Heart right ventricle (tissue), 16 donors: ENCODE measurements at places on chromosomes 7 and 10. TPM values are rescaled to one million over a fixed set of nuclear protein-coding genes. Genes with fewer than 3 reads are reported as not detected.

AZGP1 gene
- polyA plus RNA-seq: 148 TPM

CDK5 gene
- polyA plus RNA-seq: 7.7 TPM

- no peak for DNase-seq
Observed at GRCh38 chr10:80580638-80581468, 43.2 kb downstream of the SH2D4B start.

VAX1 gene
- polyA plus RNA-seq: not detected

AIFM2 gene
- 20.6 TPM for polyA plus RNA-seq

- no peak for DNase-seq
Observed at GRCh38 chr7:138245216-138245615, 169.0 kb downstream of the AKR1D1 start.

DNA sequence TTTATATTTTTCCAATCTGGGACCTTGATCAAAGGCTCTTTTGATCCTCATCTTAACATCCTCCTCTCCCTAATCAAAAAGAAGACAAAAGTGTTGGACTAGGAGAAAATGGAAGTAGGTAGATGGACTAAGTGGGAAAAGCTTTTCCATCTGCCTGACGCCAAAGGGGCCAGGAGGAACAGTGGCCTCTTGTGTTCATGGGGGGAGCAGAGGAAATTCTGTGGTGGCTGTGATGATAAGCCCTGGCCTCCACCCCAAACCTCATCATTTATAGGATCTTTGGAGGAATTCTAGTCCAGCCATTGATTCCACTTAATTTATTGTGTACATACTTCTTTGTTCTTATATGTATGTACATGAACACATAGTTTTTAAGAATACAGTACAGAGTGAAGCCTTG, 21.7 kb downstream of the ZNF365 start:
- no peak for DNase-seq

DNA sequence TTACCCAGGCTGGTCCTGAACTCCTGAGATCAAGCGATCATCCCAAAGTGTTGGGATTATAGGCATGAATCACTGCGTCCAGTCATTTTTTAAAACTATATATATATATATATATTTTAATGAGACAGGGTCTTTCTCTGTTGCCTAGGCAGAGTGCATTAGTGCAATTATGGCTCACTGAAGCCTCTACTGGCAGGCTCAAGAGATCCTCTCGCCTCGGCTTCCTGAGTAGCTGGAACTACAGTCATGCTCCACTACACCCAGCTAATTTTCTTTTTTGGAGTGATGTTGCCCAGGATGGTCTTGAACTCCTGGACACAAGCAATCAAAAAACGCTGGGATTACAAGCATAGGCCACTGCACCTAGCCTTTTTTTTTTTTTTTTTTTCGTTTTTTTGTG, 55.3 kb upstream of the KAT6B start:
- DNase-seq: no peak

DNA sequence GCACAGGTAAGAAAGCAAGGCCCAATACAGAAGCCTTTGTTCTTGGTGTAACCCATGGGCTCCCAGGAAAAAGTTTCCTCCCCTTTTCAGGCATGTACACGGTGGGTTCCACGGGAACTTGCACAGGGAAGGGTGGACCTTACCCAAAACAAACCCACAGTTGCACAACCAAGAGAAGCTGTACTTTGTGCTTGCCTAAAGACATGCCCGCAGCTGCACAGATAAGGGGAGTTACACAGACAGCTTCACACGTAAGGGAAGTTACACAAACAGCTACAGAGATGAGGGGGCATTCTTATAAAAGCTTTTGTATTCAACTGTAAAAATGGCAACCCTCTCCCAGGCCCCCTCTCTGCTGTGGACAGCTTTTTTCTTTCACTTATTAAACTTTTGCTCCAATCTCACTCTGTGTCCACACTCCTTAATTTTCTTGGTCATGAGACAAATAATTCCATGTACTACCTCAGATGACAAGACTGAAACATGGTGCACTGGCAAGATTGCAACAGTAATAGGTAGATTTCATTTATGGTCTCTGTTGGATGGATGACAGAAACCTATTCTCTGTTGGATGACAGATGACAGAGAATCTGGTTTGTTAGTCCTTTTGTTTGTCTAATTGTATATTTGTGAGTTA, 72.9 kb downstream of the ATE1 start:
- no peak for DNase-seq

- no peak for DNase-seq
Observed at GRCh38 chr10:6823770-6824169, 243.7 kb upstream of the PRKCQ start.

GRCh38 chr10:6309816-6310215, 107.1 kb downstream of the PFKFB3 start:
- no peak for DNase-seq

GRID1 gene
- 0.44 TPM for polyA plus RNA-seq

GRCh38 chr10:51204701-51205100, 130.4 kb downstream of the PRKG1 start:
- no peak for DNase-seq

DNA sequence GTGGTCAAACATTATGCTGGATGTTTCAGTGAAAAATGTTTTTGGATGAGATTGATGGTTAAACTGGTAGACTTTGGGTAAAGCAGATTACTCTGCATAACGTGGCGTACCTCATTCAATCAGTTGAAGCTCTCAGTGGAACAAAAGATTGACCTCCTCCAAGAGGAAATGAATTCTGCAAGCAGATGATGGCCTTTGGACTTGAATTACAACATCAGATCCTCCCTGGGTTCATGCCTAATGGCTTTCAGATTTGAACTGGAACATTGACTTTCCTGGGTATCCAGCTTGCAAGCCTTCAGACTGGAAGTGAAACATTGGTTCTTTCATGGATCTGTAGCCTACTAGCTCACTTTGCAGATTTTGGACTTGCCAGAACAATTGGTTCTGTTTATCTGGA, 169.3 kb upstream of the MALRD1 start:
- no peak for DNase-seq

- no peak for DNase-seq
Observed at GRCh38 chr7:122702872-122703510, at the start of gene RNF148. Gene RNF148, minus strand, starts transcription at chr7:122702922. Its CDS starts 172 bp downstream, at chr7:122702750.
